ENCODE measurements at places on chromosomes 7 and 10. TPM values are rescaled to one million over a fixed set of nuclear protein-coding genes. Genes with fewer than 3 reads are reported as not detected.

Gene C10orf88
- 10.0 TPM for total RNA-seq

Gene NUTM2A
- 0.26 TPM for total RNA-seq

Gene CYP2W1
- total RNA-seq: not detected

Gene BAMBI
- total RNA-seq: 28.5 TPM

Gene GHRHR
- total RNA-seq: not detected

Gene ADCY1
- total RNA-seq: 1.0 TPM

Gene ELAPOR2
- 13.3 TPM for total RNA-seq

Gene RAPGEF5
- total RNA-seq: 6.3 TPM

Gene LRRC18
- total RNA-seq: not detected

Gene FOXL3
- total RNA-seq: not detected

Gene MXI1
- total RNA-seq: 48.7 TPM

Gene RNF148
- total RNA-seq: 0.26 TPM

Gene TWIST1
- 23.7 TPM for total RNA-seq

Gene DLX6
- total RNA-seq: not detected

Gene ADK
- total RNA-seq: 41.5 TPM

Gene POU6F2
- 0.13 TPM for total RNA-seq

Gene ASAH2
- 1.6 TPM for total RNA-seq
